ENCODE measurements at places on chromosomes 7 and 10.

- DNase-seq = peak; percentile 35
Measured at GRCh38 chr7:105261689-105262088, 127.0 kb downstream of the SRPK2 start.

DNA sequence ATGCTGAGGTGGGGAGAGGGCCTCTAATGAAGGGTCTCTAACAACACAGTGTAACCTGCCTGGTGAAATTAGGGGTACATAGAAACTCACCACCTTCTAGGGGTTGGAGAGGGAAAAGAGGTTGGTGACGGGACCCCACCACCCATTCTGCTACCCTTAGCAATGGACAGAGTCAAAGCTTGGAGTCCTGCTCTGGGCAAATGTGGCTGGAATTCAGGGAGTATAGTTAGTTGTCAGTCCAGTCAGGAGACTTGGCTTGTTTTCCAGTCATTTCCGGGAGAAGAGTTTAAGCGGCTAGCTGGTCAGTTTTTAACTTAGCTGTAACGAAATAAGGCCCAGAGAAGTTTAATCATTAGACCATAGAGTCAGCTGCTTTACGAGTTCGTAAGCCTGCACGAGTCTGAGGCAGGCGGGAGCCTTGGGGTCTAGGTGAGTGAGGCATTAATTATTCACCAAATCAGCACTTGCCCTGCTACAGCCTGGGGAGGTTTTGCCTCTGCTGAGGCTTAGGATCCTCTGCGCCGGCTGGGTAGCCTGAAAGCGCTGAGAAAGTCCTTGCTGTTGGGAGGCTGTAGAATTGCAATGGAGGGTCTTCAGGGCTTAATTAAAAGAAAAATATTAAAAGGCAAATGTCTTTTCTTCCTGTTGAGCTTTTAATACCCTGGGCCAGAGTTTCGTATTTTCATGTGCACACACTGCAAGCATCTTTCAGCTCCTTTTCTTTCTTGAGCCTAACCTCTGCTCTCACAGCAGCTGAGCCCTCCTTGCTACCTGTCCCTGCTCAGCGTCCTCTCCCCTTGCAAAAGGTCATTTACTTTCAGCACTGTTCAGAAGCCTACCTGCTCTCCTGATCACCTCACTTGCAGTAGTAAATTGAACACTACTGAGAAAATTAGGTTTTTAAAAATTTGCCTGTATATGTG is 1.5 kb upstream of the LAMB1 start:
- no peak for DNase-seq

- no peak for DNase-seq
Measured at GRCh38 chr10:57168611-57169240, 807.7 kb upstream of the ZWINT start.

GRCh38 chr10:37535459-37536246 is 321.8 kb downstream of the ZNF248 start:
- no peak for DNase-seq

DNA sequence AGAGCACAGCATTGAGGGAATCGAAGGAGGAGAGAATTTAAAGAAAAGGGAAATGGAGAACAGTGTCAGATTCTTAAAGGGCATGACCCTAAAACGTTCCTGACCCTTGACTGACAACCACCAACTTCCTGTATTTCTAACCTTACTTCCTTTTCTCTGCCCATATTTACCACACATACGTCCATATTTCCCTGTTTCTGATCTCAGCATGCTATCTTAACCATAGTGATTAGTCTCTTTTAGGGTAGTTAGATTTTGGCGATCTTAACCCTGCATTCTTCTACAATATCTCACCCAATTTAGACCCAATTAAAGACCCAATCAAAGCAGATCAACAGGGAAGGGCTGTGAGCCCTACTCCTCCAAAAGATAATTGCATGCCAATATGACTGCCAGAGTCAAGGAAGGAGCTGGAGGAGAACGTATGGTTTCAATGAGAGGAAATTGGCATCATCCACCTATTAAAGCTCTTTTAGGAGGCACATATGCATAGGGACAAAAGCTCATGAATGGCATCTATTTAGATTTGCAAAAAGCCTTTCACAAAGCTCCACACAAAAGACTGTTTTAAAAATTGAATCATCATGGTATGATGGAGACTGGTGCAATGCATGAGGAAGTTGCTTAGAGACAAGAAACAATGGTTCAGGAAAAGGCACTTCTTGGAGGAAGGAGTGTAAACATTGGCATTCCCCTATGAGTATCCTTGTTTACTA is 49.0 kb upstream of the ARHGAP12 start:
- peak; percentile 98 for DNase-seq

DNA sequence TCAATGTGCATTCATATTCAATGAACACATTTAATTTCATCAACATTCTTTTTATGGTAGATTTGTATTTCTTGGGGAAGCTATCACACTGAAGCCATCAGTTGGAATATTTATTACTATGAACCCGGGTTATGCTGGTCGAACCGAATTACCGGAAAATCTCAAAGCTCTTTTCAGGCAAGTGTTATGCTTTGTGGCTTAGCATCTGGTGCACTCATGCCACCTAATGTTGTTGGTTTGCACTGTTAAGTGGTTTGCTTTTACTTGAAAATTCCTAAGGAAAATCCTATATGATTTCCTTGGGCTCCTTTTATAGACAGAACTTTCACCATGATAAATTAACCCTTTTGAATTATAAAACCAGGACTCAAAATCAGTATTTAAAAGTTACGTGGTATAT is 147.9 kb downstream of the DNAH11 start:
- DNase-seq = no peak

DNA sequence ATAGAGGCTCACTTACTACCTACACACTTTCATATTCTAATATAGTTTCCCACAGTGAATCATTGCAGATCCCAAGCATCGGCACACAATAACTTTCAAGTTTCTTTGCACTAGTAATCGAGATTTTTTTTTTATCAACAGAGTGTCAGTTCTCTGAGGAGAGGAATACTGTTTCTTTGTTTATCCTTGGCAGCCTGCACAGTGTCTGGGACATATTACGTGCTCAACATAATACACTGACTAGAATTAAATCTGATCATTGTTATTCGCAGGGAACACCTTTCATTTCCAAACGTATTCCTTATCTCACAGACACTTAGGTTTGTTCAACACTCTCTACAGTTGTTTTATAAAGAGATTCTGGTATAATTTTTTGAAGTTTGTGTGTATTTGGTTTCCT is 95.3 kb downstream of the CACNA2D1 start:
- DNase-seq = no peak

DNA sequence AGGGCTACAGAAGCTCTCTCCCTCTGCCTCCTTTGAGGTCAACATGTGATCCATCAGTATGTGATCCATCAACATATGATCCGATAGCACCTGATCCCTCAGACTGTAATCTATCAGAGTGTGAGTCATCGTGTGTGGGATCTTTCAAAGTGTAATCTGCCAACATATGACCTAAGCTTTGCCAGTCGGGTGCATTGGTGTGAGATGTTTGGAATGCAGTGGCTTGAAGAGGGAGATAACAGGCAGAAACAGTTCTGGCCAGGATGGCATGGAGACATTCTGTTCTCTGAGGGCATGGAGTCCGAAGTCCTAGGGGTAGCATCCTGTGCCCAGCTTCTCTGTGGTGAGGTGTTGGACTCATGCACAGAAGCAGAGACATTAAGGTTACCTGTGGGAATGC is 217.7 kb upstream of the ETV1 start:
- DNase-seq = no peak

- DNase-seq = no peak
Measured at GRCh38 chr7:122316467-122317388, 12.2 kb upstream of the FEZF1 start.

GRCh38 chr7:43577485-43577951 is 5.4 kb upstream of the STK17A start:
- no peak for DNase-seq

GRCh38 chr7:91633013-91633441 is 247.5 kb downstream of the MTERF1 start:
- no peak for DNase-seq

DNA sequence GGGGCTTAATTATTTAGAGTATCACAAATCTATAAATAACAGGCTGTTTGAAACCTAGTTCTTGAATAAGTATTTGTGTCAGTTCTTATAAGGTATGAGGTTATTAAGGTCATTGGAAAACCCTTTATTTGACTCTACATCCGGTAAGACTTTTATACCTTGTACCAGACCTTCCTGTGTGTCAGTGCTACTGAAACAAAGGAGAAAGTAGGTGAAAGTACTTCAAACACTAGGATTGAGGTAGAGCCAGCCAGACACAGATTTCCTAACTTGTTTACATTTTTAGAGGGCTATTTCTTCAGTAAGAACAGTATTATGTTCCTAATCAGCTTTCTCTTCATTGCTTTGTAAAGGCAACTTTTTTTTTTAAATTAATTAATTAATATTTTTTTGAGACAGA is 93.9 kb downstream of the ZNRF2 start:
- no peak for DNase-seq

DNA sequence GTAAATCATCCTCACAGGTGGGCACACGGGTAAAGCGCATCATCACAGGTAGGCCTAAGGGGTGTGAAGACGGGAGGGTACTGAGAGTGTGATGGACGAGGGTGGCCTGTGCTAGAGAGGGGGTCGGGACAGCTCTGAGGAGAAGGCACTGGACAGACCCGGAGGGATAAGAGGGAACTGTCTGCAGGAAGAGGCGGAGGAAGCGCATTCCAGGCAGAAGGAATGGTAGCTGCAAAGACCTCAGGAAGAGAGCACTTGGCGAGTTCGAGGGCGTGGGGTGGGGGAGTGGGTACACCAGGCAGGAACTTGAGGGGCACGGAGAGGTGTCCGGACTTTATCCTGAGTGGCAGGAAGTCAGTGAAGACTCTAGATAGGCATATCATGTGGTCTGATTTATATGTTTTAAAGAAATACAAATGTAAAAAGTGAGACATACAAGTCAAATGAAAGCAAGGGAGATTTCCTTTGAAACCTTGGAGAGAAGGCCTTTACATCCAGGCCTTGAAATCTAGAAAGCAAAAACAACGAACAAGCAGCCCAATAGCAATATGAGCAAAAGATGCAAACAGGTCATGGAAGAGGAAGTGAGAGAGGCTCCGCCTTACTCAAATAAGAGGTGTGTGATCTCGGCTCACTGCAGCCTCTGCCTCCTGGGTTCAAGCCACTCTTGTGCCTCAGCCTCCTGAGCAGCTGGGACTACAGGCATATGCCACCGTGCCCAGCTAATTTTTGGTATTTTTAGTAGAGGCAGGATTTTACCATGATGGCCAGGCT is 3.6 kb downstream of the LHPP start:
- peak; percentile 52 for DNase-seq

DNA sequence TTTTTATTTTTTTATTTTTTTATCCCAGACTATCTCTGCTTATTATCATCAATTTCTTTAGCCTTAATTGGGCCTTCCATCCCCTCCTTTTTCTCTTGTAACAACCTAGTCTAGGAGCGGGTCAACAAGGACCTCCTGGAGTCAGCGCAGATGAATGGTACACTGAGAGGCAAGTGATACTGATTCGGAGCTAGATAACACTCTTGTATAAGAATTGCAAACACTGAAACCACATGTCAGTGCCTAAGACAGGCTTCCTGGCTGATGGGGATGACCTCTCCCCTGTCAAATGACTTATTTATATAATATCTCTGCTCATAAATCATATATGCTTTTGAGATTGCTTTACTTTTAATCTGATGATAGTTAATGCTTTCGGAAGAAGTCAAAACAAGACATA is 22.7 kb downstream of the BPGM start:
- no peak for DNase-seq

DNA sequence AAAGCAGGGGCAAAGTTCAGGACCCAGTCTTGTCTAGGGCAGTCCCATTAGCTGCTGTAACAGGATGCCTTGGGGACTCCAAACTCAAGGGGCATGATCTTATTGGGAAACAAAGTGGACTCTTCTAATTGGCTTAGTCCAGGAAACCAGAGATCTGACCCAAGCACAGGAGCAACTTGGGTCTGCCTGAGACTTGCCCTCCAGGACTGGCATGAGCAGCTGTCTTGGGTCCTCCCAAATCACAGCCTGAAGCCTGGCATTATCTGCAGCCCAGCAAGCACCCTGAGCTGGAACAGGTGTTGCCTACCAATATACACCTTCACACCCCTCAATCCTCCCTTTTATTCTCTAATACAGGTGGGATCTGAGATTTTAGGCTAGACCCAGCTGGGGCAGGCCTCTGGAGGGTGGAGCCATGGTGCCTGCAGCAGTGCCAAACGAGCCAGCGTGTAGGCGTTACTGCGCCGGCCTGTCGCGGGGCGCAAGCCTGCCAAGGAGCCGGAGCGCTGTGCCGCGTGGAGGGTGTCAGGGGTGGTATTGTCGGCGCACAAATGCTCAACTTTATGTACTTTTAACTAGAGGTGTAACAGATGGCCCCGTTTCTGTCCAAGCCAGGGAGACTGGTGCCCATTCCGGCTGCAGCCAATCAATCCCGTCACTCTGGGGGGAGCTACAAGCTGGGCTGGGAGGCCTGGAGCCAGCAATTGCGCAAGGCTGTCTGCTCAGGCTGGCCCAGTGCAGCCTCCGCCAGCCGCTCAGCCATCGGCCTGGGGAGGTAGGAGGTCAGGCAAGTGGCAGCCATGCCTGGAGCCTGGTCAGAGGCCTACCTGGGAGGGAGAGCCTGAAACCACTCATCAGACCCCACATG is 12.8 kb upstream of the LBX1 start:
- DNase-seq = no peak

All from MV-4-11 (cell line).